ENCODE measurements at places on chromosomes 5 and 9.

DNA sequence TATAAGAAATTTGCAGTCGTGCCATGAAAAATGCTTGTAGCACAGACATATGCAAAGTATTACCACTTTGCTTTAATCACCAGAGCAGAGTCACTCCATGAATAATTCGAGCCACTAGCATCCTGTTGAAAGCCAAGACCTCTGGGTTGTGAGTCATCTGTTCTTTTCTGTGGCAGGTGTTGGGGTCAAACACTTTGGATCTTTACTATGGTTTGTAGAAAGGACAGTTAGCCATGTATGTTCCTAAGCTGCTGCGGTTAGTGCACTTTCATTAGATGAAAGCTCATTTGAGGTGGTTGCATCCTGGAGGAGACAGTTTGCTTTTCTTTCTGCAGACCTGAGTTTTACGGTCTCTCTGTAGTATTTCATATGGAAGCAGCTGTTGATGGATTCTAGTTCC lies 223.7 kb downstream of the DMRT2 start:
- DNase-seq, result no peak

DNA sequence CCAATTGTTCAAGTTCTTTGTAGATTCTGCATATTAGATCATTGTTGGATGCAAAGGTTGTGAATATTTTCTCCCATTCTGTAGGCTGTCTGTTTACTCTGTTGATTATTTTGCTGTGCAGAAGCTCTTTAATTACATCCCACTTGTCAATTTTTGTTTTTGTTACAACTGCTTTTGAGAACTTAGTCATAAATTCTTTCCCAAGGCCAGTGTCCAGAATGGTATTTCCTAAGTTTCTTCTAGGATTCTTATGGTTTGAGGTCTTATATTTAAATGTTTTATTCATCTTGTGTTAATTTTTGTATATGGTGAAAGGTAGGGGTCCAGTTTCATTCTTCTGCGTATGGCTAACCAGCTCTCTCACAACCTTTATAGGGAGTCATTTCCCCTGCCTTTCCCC lies 116.5 kb downstream of the CPLANE1 start:
- no peak for DNase-seq

GRCh38 chr9:86257391-86257790 lies 2.1 kb downstream of the C9orf153 start:
- no peak for DNase-seq

GRCh38 chr5:138967791-138968448 lies 92.8 kb upstream of the LRRTM2 start:
- no peak for DNase-seq

- no peak for DNase-seq
These were observed 24.4 kb downstream of the CYFIP2 start for GRCh38 chr5:157290156-157290980.

DNA sequence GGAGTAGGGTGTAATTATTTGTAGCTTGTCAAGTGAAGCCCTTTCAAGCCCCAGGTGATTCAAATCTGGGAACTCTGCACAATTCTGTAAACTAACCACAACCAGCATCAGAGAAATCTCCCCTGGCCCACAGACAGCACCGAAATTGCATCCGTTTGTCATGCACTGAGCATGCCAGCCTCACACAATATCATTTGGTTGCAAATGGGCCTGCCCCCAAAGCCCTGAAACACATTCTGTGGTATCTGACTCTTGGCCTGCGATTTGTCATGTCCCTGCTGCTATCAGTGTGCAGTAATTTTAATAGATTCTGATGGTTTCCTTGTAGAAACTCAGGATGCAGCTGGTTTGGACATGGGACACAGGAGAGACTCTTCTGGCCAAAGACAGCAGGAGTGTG lies 35.3 kb downstream of the SNX24 start:
- no peak for DNase-seq

GRCh38 chr5:171623551-171624097 lies 162.0 kb upstream of the SMIM23 start:
- no peak for DNase-seq

GRCh38 chr9:107286057-107286456 lies 3.0 kb downstream of the RAD23B start:
- no peak for DNase-seq

DNA sequence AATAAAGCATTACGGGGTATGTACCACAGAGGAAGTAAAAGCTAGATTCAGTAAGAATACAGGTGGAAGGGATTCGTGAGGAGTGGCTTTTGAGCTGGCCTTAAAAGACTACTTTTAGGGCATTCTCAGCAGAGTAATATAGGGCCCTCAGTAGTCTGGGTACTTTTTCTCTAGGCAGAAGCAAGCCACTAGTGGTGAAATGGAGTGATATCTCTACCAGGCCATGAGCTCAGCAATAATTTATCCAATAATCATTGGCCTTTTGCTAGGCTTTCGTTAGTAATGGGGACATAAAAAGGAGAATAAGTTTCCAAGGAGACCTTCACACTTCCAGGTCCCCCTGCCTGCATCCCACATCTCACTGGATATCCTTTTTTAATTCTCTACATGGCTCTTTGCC lies 1.7 kb downstream of the POLR3G start:
- DNase-seq, result no peak

- no peak for DNase-seq
These were observed 212.5 kb downstream of the DAB2IP start for GRCh38 chr9:121863955-121864354.

GRCh38 chr5:162544905-162545304 lies 477.3 kb downstream of the GABRG2 start:
- DNase-seq, result no peak

DNA sequence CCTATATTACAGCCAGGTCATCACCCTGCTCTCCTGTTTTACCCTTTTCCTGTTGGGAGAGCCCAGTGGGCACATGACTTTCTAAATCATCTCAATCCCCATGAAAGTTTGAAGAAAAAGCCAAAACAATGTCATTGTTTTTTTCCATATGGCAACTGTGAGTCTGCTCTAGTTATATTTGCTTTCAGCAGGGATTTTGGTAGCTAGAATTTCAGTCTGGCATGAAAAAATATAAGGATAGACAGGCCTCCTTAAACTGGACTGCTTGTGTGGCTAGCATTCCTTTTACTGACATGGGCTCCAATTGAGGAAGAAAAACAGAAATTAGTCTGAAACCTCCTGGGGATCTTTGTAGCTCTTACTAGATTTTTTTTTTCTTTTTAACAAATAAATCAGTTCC lies 25.6 kb downstream of the MOCS2 start:
- no peak for DNase-seq

DNA sequence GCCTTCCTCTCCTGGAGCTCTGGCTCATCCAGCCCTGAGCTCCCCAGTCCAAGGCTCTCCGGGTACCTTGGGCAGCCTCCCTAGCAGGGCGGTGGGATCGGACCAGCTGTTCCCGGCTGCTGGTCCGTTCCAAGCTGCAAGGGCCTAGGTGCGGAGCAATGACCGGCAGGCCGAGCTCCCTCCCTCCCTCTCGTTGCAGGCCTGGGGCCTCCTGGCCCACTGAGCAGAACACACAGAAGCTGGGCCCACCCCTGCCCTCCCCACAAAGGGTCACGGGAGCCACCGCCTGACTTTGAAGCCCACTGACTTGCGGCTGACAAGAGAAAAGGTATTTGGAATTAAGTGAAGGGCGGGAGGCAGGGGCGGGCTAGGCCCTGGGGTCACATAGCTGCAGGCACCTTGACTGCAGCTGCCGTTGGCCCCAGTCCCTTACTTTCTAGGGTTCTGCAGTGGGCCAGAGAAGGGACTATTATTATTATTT lies 104.7 kb upstream of the IER5L start:
- no peak for DNase-seq

DNA sequence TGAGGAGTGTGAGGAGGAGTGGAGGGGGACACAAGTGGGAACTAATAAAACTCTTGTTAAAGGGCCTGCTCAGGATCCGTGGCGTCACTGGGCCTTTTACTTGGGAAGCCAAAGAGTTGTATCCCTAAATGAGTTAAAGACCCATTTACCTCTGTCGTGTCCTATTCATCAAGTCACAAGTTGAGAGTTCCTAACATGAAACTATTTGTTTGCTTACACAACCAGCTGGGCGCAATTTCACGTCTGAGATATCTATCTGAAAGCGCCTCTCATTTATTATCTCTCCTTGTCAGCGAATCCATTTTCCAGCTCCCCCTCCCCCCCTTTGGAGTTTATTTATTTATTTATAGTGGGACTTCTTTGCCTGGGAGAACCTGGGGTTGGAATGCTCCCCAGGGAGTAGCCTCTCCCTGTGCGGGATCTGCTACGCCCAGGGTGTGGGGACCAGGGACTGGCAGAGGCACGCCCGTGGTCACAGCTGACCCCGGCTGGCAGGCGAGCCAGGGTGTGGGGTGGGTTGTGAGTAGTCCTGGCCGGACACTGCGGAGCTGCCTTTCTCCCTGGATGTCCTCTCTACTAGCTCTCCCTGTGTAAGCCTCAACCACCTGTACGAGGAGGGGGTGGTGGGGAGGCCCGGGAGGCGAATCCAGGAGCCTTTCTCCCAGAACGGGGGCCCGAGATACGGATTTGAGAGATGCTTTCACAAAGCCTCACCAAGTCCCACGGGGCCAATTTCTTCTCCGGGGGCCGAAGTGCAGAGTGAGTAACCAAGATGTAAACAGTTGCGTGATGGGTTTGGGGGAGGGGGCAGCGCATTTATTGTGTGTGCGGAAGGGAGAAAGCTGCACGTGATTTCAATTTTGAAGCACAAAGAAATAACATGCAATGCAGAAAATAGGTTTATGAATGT lies 15.3 kb downstream of the NR2F1 start:
- DNase-seq, result no peak

GRCh38 chr5:52915176-52915875 lies 73.8 kb upstream of the ITGA2 start:
- peak; percentile 7 for DNase-seq

- no peak for DNase-seq
These were observed 233.6 kb upstream of the ELAVL2 start for GRCh38 chr9:24059651-24060050.

DNA sequence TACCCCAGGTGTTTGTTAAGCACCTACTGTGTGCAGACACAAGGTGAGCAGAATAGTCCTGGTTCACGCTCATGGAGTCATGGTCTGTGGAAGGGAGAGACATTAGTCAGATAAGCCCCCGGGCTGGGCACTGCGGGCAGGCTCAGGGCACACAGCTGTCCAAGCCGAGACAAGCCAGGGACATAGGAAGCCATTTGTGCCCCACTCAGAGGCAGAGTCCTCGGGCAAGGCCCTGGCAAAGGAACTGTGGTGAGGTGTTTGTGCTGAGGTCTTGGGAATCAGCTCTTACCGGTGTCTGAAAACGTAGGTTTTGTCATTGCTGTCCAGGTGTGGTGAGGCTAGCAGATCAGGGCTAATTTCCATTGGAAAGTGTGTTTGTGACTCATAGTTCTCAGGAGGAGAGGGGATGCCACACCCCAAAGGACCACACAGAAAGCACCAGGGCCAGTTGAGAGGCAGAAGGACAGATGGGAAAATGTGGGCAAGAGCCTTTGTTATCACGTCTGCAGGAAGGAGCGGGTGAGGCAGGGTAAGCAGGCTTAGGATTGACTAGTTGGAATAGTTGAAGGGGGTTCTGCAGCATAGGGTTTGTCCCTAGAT lies 46.1 kb upstream of the NEURL1B start:
- no peak for DNase-seq

GRCh38 chr9:124330011-124330697 lies 72.4 kb downstream of the NEK6 start:
- no peak for DNase-seq

- no peak for DNase-seq
These were observed 395.9 kb downstream of the SEMA5A start for GRCh38 chr5:9149988-9150387.

- DNase-seq, result no peak
These were observed 586 bp downstream of the TXN start for GRCh38 chr9:110255463-110256379.

DNA sequence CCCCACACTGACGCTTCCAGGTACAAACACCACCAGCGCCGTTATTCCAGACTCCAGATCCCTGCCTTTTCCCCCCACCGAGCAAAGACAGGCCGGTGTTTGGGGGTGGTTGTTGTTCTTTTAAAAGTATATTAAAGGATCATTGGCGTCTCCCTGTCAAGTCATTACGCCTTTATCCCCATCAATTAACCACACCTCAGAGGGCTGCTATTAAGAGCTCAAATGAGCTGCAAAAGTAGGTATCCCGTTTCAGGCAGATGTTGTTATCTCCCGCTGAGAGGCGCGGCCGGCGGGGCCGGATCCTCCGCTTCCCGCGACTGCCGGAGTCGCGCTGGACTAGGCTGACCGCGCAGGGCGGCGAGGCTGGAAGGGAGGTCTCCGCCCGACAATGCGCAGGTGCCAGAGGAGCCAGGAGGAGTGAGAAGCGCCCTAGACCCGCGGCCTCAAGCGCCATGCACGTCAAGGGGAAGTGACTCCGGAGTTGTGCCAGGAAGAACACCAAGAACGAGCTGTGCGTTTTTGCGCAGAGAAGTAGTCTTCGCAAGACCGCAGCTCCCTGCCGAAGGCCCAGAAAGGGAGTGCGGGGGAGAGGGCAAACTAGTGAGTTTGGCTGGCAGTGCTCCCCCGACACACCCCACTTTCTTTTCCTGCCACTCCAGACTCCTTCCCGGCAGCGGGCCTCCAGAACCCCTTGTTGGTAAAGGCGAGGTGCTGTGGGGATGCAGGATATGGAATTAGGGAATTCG lies 8.2 kb downstream of the NR2F1-AS1 start:
- DNase-seq, result no peak

DNA sequence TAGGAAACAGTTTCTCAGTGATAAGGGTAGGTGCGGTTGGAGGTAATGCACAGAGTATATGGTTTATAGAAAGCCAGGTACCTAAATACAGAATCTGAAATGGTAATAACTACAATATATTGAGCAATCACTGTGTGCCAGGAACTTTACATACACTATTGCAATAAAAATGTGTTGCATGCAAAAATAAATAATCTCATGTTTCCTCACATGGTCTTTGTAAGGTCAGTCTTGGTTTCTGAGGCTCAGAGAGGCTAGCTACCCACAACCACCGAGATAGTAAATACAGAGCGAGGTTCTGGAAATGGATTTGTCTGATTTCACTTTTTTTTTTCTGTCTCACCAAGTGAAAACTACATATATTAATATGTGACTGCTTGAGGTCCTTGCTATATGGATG lies 128.9 kb downstream of the CAMK4 start:
- DNase-seq, result no peak

- no peak for DNase-seq
These were observed 94.4 kb upstream of the IL6ST start for GRCh38 chr5:56088967-56089829.

DNA sequence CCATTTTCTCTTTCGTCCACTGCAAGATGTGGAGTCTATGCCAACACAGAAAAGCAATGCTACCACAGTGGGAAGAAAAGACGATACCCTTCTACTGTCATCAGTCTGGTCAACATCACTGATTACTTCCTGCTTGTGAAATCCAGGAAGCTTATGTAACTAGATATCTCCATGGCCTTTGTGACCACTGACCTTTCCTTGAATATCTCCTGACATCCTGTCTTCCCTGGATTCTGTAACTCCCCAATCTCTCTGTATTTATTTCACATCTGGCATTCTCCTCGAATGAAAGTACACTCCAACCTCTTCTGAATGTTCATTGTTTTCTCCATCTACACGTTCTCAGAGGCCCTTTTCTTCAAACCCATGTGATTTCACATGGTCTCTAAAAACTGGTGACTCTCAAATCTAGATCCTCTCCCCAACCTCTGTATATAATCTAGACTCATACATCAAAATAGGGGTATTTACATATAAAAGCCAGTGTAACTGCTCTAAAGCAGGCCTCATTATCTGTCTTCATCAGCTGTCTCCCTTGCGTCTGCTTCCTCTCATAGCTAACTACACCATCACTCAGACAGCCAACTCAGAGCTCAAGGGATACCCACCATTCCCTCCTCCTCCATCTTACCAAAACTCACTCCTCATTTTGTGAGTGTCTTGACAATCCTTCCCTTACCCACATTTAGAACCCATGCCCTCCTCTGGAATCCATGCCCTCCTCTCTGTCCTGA lies 156.8 kb downstream of the SEMA5A start:
- DNase-seq, result no peak
